ENCODE measurements at places on chromosomes 1 and 21.

DNA sequence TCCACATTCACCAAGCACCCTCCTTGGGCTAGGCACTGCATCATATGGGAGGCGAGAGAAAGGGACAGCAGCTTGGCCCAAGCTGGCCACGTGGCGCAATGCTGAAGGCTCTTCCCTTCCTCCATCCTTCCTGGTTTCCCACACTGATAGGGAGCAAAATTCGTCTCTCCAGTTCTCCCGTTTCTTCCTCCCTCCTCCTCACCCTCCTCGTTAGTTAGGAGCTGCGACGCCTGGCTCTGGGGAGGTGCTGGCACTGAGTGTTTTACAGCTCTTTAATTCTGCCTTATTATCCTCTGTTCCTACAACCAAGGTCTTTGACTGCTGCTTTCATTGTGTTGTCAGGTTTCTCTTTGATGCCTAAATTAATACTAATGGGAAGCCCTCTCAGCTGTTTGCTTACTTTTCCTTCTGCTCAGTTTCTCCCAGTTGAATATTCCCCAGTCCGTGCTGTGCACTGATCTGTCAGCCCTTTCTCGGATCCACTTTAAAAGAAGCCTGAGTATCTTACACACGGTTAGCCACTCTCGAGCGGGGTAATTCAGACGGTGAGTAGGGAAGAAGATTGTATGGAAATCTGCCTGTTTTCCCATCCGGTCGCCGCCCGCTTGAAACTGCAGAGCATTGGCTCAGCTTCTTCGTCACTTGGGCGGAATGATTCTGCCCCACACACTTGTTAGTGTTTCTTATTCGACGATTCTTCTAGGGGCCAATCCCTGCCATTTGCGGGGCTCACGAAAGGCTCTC is 56.2 kb upstream of the SMYD2 start:
- no peak for DNase-seq

- no peak for DNase-seq
Measured at GRCh38 chr1:112026501-112026900, 37.0 kb upstream of the KCND3 start.

GRCh38 chr1:22414244-22414751 is 37.4 kb upstream of the ZBTB40 start:
- DNase-seq = no peak

DNA sequence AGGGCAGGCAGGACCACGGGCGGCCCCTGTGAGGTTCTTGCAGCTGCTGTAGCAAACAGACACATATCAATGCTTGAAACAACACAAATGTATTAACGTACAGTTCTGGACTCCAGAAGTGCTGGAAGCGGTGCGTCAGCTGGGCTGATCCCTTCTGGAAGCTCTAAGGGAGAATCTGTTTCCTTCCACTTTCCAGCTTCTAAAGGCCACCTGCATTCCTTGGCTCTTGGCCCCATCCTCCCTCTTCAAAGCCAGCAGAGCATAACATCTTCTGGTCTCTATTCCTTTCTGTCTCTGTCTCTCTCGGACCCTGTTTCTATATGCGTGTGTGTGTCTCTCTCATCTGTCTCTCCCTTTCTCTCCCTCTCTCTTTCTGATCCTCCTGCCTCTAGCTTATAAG is 102.3 kb downstream of the SPSB1 start:
- no peak for DNase-seq

GRCh38 chr1:112841825-112842224 is 114.2 kb downstream of the SLC16A1 start:
- DNase-seq = no peak

DNA sequence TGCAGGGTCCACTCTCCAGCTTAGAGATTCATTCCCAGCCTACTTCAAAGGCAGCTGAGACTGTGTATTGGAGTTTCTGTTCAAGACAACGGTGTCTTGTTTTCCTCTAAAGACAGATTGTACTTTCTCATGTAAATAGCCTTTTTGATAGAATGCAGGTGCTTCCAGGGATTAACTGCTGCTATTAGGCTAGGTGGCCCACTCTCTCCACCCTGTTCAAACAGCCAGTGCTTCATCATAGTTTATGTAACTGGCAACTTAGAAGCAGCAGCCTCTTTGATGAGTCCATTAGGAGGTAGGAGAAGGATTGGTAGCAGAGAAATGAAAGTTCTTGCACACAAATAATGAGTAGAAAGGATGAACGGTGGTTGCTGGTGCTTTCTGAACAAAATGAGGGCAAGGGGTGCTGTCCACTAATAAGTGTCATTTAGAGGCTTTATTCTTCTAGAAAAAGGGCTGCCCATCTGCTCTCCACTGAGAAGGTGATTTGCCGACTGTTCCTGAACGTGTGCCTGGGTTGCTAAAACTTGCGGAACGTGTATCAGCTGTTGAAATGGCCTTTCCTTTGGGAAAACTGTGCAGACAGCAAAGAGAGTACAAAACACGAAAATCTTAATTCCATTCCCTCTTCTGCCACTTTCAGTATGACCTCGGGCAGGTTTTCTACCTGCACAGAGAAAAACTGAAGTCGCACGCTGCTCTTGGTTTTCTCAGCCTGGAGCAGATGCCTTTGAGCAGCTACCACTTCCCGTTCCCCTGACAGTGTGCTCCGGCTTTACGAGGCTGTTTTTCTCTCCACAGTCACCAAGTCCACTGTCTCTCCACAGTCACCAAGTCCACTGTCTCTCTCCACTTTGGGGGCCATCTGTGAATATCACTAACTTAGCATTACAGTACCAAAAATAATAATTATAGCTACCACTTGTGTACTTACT is 228.9 kb downstream of the KIF26B start:
- DNase-seq = no peak

DNA sequence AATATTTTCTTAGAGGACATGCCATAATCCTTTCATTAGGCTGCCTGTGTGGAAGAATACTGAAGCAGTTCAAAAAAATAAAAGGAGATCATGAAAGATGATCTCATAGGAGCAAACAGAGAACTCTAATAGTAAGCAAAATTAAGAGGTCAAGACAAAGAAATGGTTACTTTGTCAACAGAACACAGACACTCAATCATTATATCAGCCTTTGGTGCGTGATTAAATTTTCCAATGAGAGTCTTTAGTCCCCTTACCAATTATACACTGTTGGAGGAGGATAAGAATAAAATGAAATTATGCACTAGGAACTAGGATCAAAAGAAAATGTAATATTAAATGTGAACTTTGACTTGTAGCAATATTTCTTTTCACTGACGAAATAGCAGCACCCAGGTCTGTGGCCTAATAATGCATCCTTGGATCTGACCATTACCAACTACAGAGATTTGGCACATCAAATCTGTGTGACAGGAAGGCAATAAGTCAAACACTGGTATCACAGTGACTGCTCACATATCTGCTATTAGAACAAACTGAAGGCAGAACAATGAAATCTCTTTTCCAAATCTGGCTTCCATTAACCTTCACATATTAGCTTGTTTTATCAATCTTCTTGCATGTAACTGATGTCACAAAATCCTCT is 1812.9 kb downstream of the PLA2G4A start:
- DNase-seq = no peak

- DNase-seq = no peak
Measured at GRCh38 chr21:24112020-24112419, 1495.3 kb downstream of the MRPL39 start.

Measured in CD4-positive, alpha-beta T cell treated with Interleukin-4 for 1 hour (primary cell).